Activated naive CD8-positive, alpha-beta T cell treated with anti-CD3 and anti-CD28 coated beads, Interleukin-2, amount 10 ng/mL, durations not matched to agents 7 days and 5 days (primary cell): ENCODE measurements at places on chromosomes 2 and 18.
A peak's percentile ranks its signal among the peaks of the same experiment; 100 is the strongest.

GRCh38 chr2:60482222-60482621, 71.2 kb downstream of the BCL11A start:
- no peak for DNase-seq

- DNase-seq: no peak
Measured at GRCh38 chr18:7301094-7301493, 70.2 kb downstream of the LRRC30 start.

GRCh38 chr2:62265106-62265505, 69.2 kb downstream of the B3GNT2 start:
- DNase-seq: no peak

- DNase-seq: peak; percentile 36
Measured at GRCh38 chr18:74994502-74995418, 214.2 kb downstream of the PTGR3 start.

DNA sequence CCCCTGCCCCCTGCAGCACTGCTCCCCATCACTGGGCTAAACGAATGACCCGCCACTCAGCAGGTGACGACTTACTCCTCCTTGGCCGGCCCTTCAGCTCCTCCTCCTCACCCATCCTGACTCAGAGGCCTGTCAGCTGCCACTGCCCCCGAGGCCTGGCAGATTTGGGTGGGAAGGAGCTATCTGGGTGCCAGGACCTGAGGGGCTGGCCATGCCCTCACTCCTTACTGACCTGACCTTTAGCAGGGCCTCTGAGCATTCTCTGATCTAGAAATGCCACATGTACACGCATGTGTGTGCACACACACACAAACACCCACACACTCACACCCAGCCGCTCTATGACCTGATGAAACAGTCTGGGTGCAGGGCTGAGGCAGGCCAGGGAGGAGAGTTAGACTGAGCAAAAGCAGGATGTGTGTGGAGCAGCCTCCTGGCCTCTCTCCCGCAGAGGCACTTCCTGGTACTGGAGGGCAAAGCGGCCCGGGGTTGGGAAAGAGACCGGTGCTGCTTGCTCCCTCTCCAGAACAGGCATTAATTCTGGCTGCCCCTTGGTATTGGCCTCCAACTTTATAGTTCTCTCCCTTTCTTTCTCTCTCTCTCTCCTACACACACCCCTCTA, 68.0 kb downstream of the ZFP36L2 start:
- DNase-seq: peak; percentile 69

- peak; percentile 49 for DNase-seq
Measured at GRCh38 chr2:230793572-230794359, 71.0 kb upstream of the ITM2C start.

DNA sequence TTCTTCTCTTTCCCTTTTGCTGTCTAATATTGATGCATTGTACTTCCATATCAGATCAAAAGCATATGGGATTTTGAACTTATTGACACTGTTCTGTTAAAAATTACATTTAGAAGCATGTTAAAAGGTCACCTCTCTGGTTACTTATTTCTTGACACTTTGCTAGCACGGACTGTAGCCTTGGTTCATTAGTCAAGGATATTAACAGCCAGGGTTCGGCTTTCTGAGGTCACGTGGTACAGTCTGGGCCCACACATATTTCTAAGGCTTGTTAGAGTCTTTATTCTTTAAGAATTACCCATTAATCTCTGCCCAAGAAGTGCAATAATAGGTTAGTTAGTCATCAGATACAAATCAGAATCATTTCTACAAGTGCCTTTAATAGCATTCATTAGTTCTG, 1035.8 kb upstream of the FANCL start:
- no peak for DNase-seq

- no peak for DNase-seq
Measured at GRCh38 chr2:8682719-8683667, 1.1 kb downstream of the ID2 start.

DNA sequence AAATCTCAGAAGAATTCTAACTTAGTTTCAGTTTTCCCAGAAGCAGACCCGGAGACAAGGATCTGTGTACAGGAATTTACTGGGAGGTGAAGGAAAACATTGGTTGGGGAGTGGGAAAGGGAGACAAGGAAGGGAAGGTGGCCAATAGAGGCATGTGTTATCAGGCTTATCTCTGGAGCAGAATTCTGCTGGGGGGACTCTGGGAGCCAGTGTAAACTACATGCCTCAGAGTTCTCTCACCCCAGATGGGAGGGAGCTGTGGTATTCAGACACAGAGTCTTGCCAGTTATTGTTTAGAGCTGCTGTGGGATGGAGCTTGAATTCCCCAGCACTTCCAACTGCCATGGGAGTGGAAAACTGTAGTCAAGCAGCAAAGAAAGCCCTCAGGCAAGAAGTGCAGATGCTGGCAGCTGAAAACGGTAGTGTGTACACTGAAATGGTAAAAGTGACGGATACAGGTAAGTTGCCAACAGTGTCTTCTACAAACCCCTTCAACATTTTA, 19.0 kb downstream of the DNPEP start:
- DNase-seq: no peak

GRCh38 chr2:205771031-205771430, 88.7 kb downstream of the NRP2 start:
- DNase-seq: no peak

GRCh38 chr2:150520887-150521664, 33.6 kb upstream of the RND3 start:
- no peak for DNase-seq

DNA sequence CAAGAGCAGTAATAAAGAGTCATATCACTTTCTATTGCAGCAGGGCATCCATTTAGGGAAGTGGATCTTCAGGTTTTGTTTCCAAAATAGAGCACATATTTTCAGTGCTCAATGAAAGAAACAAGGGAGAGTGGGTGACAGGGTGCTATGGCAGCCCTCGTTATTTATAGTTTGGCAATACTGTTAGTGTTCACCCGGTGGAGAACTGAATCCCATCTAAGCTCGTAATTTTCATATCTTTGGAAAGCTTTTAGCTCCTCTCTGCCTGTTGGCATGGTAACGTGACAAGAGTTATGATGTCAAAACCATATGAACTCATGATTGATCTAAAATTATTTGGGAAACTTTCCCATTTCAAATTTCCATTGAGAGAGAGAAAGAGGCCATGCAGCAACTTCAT, 331.9 kb downstream of the LRRTM1 start:
- DNase-seq: no peak

GRCh38 chr2:11746807-11747459, 501 bp downstream of the LPIN1 start:
- no peak for DNase-seq

- no peak for DNase-seq
Measured at GRCh38 chr2:209681201-209681735, 90.4 kb upstream of the UNC80 start.

DNA sequence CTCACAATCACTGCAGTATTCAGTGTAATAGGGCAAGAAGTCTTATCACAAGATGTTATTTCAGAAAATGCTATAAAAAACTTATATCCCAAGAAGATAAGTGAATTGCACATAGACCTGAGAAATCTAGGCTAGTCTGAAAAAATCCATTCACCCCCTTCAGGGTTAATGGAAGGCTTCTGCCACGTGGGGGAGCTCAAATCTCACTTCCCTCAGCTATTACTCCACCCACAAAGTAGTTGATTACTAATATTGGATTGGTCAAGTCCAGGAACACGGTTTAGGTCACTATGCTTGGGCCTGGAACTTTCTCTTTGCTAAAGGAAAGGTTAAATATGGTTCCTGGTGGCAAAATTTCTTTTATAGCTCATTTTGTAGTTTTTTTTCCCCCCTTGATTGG, 51.2 kb upstream of the ADAM23 start:
- DNase-seq: no peak

- no peak for DNase-seq
Measured at GRCh38 chr2:172710584-172711047, 25.0 kb upstream of the RAPGEF4 start.

- DNase-seq: no peak
Measured at GRCh38 chr2:185245806-185246205, 492.8 kb upstream of the FSIP2 start.

DNA sequence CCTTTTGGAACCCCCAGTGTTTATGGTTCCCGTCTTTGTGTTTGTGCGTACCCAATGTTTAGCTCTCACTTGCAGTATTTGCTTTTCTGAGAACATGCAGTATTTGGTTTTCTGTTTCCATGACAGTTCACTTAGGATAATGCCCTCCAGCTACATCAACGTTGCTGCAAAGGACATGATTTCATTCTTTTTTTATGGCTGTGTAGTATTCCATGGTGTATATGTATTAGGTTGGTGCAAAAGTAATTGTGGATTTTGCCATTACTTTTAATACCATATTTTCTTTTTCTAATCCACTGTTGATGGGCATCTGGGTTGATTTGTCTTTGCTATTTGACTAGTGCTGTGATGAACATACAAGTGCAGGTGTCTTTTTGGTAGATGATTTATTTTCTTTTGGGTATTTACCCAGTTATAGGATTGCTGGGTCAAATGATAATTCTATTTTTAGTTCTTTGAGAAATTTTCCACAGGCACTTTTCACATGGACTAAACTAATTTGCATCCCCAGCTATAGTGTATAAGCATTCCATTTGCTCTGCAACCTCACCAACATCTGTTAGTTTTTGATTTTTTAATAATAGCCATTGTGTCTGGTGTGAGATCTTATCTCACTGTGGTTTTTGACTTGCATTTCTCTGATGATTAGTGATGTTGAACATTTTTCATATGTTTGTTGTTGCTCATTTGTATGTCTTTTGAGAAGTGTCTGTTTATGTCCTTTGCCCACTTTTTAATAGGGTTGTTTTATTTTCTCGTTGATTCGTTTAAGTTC, 63.6 kb downstream of the CERS6 start:
- DNase-seq: no peak

- no peak for DNase-seq
Measured at GRCh38 chr2:30362468-30363081, 84.5 kb upstream of the LCLAT1 start.

DNA sequence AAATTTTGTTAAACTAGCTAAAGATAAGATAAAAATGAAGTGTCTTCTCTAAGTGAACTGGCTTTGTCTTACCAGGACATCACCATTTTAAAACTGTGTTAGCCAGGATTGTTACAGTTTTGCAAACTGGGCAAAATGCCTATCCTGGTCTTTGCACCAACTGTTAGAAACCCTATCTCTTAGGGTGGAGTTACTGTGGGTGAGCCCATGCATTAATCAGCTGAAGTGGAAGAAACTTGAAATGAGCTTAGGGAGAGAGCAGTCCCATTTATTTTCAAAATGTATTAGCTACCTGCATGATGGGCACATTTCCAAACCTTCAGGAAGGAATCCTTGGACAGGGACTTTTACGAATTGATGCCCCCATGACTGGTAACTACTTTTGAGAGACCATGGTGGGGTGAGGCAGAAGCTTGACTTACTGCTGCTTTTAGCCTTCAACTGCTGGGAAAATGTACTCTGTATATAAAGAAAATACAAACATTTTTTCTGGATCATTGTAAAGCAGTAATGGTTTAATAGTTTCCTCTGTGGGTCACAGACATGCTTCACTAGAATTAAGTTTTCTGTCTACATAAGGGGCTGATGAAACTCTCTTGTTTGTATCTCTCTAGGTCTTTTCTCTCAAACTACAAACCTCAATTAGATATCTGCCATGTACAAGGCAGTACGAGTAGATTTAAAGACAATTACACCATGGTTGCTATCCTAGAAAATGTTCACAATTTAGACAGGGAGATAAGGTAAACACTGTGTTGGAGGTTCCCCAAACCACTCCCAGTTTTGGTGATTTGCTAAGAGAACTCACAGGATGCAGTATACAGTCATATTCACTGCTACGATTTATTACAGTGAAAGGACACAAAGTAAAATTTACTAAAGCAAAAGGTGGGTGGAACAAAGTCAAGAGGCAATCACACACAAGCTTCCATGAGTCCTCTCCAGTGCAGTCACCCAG, 321.4 kb upstream of the MMADHC start:
- no peak for DNase-seq

DNA sequence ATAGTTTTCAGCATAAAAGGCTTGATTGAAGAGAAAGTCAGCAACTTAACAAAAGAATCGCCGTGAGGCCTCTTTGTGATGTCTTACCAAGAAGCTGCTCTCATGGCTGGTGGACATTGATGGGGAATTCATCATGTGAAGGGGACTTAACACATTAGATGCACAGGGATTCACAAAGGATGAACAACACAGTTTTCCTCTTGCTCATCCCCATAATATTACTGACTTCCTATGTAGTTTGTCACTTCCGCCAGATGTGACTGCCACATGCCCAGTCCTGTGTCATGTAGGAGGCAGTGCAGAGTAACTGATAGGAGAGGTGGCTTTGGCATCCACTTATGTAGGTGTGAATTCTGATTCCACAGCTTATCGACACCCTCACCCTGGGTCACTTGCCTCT, 232.6 kb upstream of the LYPD1 start:
- no peak for DNase-seq

GRCh38 chr2:190569994-190570755, 35.7 kb upstream of the NEMP2 start:
- no peak for DNase-seq

- DNase-seq: no peak
Measured at GRCh38 chr2:104528101-104528500, 325.8 kb upstream of the POU3F3 start.

GRCh38 chr18:66440433-66440832, 163.5 kb downstream of the CDH19 start:
- DNase-seq: no peak

DNA sequence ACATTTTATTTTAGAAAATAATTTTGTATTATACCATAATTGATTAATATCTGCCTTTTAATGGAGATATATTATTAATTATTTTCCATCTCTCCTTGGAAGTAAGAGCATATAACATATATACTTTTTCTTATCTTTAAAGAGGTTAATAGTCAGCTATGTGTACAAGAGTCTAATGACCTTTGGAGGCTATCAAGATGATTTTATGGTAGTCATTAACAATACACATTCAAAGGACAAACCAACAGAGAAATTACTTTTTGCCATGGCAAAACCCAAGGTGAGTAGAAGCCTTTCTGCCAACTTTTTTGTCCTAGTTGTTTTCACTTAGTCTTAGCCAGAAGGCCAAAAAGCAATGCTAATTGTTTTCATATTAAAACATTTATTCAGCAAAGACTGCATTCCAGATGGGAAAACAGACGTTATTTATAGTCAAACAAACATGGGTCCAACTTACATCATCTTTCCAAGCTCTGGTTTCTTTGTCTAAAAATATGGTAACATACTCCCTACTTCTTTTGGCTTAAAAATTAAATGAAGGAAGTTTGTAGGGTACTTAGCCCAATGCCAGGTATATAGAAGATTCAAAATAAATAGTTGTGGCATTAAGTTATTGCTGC, 9.6 kb upstream of the DYNC2LI1 start:
- no peak for DNase-seq

DNA sequence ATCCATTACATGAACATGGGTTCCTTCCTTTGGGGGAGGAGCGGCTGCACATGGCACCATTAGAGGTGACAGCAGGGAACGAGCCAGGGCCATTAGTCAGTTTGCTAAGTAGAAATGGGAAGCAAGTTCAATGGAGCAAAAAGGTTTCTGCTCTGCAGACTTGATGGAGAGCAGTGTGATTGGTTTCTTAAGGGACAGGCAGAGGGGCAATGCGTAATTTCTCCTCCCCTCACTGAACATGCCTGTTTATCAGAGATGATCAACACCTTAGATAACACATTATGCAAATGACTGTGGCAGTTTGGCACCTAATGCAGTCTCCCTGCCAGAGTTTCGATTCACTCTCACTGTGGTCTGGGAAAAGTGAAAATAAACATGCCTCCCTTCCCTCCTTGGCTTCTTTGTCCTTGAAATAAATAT, 414.5 kb downstream of the STK39 start:
- no peak for DNase-seq

- peak; percentile 96 for DNase-seq
Measured at GRCh38 chr2:111120253-111121027, at the start of gene BCL2L11. TSS of gene BCL2L11 (plus strand) at chr2:111120914. CDS start at chr2:111123746, 2,832 bp downstream.
